ENCODE measurements at places on chromosomes 11 and 22. TPM values are rescaled to one million over a fixed set of nuclear protein-coding genes. Genes with fewer than 3 reads are reported as not detected.

DNA sequence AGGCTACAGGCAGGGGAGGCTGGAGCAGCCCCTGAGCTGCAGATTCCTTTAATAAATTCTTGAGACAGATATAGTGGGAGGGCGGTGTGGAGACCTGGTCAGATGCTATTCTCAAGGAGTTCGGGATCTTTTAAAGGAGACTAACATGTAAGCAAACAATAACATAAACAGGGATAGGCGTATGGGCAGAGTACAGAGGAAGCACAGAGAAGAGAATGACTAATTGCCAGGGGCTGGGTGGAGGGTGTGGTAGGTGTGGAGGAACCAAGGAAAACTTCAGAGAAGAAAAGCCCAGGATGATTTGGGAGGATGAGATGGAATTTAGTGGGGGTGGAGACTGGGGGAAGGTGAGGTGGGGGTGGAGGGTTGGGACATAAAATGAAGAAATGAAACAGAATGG, 9.7 kb upstream of the HEPHL1 start:
- DNase-seq: no peak

DNA sequence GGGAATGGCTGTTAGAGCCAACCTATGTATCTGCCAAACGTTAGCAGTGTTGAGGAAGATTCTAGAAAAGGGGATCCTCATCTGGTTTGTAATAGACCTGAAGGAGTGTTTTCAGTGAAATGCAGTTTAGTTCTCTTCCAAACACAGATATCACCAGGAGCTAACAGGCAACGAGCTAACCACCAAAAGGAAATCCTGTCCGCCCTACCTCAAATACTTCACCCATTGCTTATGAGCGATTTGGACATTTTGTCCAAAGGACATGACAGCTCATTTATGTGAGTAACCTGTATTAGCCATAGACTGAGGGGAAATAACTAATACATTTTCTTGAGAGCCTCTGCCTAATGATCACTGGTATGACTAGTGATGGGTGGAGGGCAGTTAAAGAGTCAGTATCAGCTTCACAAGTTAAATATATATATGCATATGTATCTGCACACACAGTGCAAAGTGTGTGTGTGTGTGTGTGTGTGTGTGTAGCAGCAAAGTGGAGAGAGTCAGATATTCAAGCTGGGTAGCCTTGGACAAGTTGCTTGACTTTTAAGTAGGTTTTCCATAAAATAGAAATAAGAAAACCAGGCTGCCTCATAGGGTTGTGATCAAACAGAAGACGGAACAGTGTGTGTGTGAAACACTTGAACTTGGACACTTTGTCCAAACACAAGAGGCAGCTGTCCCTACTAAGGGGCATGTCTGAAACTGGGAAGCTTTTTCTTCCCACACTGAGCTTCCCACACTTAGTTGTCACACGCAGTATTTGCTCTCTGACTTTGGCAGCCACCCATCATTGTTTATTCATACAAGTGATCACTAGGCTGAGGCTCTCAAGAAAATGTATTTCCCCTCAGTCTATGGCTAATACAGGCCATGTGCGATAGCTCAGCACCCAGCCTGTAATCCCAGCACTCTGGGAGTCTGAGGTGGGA, 940 bp upstream of the C11orf91 start:
- peak; percentile 61 for DNase-seq

DNA sequence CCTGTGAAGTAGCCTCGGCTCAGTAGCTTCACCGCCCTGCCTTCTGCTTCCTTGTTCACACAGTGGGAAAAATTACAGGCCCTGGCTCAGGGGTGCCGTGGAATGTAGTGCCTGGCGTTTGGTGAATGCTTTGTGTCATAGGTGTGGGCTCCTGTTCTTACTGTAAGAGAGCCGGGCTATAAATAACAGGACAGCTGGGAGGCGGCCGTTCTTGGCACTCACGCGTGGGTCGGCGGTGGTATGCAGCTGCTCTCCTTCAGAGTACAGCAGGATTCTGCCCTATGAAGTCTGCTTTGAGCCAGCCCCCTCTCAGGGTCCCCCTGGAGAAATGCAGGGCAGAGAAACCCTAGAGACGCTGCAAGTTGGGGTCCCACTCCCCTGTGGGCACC, 84.2 kb downstream of the CTTN start:
- DNase-seq: no peak

The DMC1 gene
- 3.4 TPM for polyA plus RNA-seq

The MRGPRX3 gene
- polyA plus RNA-seq: not detected

The TMEM191B gene
- polyA plus RNA-seq: 0.56 TPM

DNA sequence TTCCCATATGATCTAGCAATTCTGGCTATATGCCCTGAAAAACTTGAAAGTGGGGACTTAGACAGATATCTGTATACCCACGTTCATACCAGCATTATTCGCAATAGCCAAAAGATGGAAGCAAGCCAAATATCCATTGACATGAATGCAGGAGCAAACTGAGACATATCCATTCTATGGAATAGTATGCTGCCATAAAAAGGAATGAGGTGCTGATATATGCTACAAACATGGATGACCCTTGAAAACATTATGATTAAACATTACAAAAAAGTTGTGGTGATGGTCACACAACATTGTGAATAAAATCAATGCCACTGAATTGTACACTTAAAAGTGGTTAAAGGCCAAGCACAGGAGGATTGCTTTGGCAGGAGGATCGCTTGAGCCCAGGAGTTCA, 25.5 kb downstream of the MFNG start:
- DNase-seq: no peak

The PTPN5 gene
- 1.3 TPM for polyA plus RNA-seq

GRCh38 chr11:47887910-47888569, 39.9 kb upstream of the NUP160 start:
- DNase-seq: no peak

- DNase-seq: no peak
Observed at GRCh38 chr11:1557051-1557884, 14.8 kb downstream of the DUSP8 start.

GRCh38 chr11:64602466-64603070, 11.5 kb downstream of the SLC22A12 start:
- no peak for DNase-seq

DNA sequence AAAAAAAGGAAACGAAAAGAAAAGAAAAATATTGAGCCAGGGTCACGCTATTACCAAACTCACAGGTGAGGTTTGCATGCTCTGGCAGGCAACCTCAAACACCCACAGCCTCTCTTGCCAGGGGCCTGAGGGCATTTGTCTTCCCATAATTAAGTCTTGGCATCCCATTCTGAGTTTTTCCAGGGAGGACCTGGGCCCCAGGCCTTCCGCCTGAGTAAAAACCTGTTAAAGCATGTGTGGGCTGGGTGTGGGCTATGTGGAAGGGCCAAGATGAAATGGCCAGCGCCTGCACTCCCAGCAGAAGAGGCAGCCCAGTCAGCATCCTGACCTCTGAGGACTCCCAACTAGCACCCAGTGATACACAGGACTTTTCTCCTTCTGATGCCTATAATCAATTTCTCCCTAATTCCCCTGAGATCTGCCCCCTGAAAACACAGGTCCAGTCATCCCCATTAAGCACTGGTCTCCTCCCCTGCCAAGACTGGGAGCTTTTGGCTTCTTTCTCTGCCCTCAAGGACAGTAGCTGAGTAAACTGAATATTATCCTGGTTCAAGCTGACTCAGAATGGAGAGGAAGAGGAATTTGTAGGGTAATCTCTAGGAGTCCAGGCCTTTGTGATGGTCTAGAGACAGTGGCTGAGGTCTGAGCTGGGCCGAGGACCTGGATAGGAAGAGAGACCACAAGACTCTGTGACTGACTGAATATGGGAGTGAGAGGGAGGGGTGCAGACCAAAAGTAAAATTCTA, 35.6 kb upstream of the ACER3 start:
- DNase-seq: no peak

The CBX6 gene
- polyA plus RNA-seq: 39.7 TPM

The SLC1A2 gene
- 18.7 TPM for polyA plus RNA-seq

DNA sequence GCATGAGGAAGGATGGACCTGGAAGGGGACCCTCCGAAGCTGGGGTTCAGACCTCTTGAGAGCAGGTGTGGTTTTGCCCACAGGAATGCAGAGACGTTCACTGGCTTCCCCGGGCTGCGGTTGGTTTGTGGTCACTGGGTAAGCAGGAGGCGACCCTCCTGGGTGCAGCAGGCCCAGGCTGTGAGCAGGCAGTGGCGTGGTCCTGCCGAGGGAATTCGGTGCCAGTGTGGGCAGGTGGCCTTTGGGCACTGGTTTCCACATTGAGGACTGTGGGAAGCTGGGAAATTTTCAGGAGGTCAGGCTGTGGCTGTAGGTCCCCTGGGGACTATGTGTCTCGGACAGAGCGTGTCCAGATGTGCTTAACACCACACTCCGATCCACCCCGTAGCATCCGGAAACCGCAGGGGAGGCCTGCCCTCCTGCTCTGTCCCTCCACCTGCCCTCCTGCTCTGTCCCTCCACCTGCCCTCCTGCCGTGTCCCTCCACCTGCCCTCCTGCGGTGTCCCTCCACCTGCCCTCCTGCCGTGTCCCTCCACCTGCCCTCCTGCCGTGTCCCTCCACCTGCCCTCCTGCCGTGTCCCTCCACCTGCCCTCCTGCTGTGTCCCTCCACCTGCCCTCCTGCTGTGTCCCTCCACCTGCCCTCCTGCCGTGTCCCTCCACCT, 27.5 kb downstream of the TPCN2 start:
- no peak for DNase-seq

The GUCY1A2 gene
- polyA plus RNA-seq: 29.9 TPM

DNA sequence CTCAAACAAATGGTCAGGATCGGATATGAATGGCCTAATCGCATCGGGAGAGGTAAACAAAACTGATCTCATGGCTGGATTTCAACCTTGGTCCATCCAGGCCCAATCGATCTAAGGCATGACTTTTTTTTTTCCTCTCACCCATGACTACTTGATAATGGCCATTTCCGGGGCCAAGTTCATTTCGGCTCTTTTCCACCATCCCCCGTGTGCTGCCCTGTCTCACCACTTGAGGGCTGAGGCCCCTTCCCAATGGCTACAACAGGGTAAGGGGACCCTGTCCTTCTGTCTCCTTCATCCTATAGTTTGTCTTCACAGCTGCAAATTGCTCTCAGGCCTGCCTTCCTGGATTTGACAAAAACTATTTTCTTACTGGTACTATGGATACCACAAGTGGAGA, 26.7 kb downstream of the GRAP2 start:
- DNase-seq: no peak

DNA sequence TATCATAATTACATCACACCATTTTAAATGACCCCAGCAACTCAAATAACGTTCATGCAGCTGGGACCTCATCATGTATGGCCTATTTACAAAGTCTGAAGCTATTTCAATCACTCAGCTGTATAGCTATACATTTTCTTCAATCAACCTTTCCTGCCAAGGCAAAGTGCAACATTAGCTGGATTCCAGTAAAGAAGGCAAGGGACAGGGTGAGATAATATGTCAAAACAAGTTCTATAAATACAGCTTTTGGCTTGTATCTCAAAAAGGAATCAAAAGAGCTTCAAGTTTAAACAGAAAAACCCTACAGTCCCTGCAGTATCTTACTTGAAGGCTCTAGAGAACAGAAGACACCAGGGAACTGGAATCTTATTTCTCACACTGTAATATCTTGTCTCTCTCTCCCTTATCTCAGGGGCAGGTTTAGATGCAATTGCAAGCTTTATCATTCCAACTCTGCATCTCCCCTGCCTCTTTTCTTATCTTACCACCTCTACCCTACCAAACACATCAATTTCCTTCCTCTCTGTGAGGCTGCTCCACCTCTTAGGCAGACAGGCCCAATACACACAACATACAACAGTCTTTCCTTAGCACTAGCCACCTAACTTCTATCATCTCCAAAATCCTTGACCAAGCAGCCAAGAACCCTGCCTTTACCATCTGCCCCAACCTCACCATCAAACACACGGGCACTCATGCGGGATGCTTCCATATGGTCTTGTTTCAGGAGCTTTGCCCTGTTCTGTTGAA, 34.5 kb downstream of the CELF1 start:
- DNase-seq: no peak

- no peak for DNase-seq
Observed at GRCh38 chr11:131353766-131354165, 16.6 kb upstream of the NTM start.

The GRM5 gene
- polyA plus RNA-seq: 0.07 TPM

DNA sequence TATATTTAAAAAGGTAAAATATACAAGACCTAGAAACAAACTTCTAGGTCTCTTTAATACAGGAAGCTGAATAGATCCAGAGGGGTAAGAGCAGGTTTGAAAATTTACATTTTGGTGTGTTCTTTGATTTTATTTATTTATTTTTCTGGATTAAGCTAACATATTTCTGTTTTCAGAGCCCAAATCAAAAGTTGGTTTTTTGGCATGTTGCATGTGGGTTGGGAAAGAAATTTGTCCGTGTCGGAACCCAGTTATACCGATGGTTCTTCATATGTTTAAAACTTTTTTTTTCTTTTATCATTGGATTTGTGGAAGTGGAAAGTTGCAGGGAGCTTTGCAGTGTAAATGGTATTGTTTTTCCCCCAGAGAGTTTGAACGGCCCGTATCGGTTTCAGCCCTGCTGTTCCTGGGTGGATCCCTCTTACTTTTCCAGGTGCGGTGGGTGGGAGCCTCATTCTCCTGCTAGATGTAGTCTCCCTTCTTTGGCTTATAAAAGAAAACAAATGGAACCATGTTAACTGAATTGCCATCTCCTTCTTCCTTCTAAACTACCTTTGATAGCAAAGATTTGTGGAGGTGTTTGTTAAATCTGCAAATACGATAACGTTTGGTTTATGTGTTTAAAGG, 746 bp downstream of the CTNND1 start:
- peak; percentile 29 for DNase-seq

The SLC36A4 gene
- 15.7 TPM for polyA plus RNA-seq

- DNase-seq: no peak
Observed at GRCh38 chr11:100404907-100405306, 282.2 kb upstream of the ARHGAP42 start.

GRCh38 chr22:24165673-24166072, 15.6 kb upstream of the SUSD2 start:
- no peak for DNase-seq

The DTX4 gene
- 67.9 TPM for polyA plus RNA-seq

GRCh38 chr11:32931606-32932005, 39.0 kb downstream of the QSER1 start:
- DNase-seq: peak; percentile 23

The SAAL1 gene
- polyA plus RNA-seq: 29.5 TPM

The CCND1 gene
- 292 TPM for polyA plus RNA-seq

The ADM gene
- polyA plus RNA-seq: 10.2 TPM

GRCh38 chr11:116257883-116258282, 514.9 kb downstream of the BUD13 start:
- no peak for DNase-seq

DNA sequence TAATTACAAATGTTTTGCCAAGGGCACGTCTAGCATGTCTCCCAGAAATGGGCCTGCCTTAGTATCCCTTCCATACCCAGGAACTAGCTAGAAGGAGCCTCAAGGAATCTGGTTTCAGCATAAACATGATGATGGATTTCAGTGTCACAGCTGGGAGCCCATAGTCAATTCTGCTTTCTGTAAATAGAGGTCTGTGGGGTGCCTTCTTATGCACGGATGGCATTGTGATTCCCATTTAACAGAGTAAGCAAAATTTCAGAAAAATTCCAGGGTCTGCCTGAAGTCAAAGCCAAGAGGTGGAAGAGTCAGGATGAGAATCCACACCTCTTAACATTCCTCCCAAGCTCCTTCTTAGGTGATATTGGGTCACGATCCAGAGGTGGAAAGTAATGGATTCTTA, 12.1 kb downstream of the DUSP18 start:
- no peak for DNase-seq
